Hindlimb muscle (tissue), 1 donor: ENCODE measurements at places on chromosomes 2 and 18. TPM values are rescaled to one million over a fixed set of nuclear protein-coding genes. Genes with fewer than 3 reads are reported as not detected.

TRIM43 gene
- not detected for polyA plus RNA-seq

FAM237A gene
- polyA plus RNA-seq = not detected

MDH1B gene
- 0.28 TPM for polyA plus RNA-seq

KANSL1L gene
- 19.0 TPM for polyA plus RNA-seq

ALK gene
- polyA plus RNA-seq = 0.18 TPM

YES1 gene
- polyA plus RNA-seq = 44.9 TPM

EPAS1 gene
- polyA plus RNA-seq = 43.4 TPM

MATN3 gene
- 1.1 TPM for polyA plus RNA-seq

SERPINB12 gene
- 1.3 TPM for polyA plus RNA-seq

PRR30 gene
- polyA plus RNA-seq = not detected

DNA sequence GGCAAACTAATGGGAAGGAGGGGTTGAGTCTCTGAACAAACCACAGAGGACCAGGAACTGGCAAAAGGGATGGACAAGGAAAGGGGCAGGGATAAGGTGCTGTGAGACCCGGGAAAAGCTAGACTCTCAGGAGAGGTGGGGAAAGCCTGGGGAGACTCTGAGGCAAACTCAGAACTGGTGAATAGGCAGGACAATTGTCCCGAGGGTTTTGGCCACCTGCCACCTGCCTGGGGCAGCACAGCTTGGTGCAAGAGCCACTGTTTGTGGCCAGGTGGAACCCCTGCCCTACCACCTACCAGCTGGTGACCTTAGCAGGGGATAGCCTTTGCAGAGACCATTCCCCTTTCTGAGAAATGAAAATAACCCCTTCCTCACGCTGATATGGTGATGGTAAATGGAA is 129.4 kb upstream of the ASB18 start:
- DNase-seq = no peak

DNA sequence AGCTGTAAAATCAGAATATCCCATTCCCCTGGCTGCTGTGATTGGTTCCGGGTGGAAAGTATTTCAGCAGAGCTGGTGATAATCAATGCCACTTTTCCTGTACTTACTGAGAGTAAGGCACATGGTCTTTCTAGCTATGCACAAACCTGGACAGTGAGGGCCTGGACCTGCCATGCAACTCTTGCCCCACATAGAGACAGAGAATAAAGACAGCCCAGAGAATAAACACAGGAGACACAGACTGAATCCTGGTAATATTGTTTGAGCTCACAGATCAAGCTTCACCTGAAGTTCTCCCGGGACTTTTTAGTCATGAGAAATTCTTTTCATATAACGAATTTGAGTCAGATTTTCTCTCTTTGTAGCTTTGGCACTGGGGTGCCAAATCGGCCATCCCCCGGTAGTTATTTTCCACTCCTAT is 81.9 kb downstream of the ACAA2 start:
- no peak for DNase-seq

DNA sequence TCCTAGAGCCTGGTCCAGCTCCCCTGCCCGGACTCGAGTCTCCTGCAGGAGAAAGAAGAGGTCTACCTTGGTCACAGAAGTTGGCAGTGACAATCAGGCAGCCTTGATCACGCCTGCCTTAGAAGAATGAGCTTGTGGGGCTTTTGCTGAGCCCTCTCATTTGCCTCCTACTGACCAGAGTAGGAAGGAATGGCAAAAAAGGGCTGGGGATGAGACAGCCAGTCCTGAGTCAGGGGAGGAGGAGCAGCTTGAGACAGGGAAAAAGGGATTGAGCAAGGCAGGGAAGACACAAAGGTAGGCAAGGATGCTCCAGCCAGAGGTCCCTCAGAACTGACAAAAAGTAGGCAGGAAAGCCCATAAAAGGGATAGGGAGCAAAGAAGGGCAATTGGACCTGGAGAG is 6.0 kb downstream of the WDR54 start:
- no peak for DNase-seq

DNA sequence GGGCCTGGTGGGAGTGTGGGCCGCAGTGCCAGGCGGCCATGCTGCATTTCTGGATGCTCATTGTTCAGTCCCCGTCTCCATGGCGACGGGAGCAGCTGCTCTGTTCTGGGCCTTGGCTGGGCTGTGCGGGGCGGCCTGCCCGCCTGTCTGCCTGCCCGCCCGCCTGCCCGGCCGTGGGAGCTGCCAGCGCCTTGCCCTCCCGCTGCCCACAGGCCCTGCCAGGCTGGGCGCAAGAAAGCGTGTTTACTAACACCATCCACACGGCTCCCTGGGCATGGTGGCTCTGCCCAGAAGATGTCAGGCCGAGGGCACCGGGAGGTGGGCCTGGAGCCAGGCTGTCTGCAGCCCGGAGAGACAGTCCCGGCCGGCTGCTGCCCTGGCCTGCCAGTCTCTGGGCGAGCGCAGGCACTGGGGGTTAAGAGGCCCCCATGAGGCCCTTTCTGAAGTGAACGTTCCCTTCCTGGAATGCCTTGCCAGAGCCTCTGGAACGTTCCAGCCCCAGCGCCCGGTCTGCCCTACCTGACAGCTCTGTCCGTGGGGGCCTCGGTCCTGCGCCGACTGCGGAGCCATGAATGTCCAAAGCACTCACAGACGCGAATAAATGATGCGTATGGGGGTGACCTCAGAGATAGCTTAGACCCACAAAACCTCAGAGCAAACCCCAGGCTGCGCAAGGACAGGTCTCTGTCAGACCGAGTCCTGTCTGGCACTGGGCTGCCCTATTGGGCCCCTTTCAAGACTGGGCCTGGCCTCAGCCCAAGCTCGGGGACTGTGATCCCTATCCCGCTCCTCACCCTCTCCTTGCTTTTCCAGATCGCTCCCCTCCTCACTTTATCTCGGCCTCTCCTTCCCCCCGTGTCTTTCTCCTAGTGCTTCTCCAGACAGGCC is 44.3 kb downstream of the MYCN start:
- peak; percentile 43 for DNase-seq

GRCh38 chr18:48293954-48294898 is 115.0 kb downstream of the ZBTB7C start:
- peak; percentile 44 for DNase-seq

DNA sequence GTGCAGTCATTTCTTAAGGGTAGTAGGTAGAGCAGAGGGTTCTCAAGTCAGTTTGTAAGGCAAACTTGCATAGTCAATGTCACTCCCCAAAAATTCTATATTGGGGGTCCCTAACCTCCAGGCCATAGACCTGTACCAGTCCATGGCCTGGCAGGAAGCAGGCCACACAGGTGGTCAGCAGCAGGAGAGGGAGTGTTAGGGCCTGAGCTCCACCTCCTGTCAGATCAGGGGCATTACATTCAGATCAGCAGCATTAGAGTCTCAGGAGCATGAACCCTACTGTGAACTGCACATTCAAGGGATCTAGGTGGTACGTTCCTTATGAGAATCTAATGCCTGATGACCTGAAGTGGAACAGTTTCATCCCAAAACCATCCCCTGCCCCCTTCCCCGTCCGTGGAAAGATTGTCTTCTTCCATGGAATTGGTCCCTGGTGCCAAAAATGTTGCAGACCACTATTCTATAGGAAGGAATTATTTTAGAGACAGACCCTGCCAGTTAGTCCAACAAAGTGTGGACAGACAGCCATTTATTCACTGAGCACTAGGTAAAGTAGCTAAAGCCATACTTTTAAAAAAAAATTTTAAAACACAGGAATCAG is 6.7 kb downstream of the COA5 start:
- no peak for DNase-seq

- no peak for DNase-seq
These were observed 88.9 kb upstream of the CYP1B1 start for GRCh38 chr2:38164881-38165280.

DNA sequence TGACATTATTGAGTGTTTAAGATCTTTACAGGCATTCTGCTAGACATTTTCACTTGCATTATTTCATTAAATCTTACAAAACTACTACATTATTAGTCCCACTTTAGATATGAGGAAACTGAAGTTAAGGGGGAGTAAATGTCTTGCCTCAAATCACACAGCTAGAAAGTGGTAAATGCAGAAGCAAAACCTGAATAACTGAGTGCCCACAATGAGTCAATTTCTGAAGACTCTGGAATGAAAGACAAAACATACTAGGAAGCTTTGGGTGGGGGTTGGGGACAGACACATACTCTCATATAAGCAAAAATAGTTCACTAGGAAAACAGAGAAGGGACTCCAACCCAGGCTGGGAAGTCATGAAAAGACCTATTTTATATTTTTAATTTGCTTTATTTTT is 214.4 kb upstream of the LRATD1 start:
- DNase-seq = no peak

DNA sequence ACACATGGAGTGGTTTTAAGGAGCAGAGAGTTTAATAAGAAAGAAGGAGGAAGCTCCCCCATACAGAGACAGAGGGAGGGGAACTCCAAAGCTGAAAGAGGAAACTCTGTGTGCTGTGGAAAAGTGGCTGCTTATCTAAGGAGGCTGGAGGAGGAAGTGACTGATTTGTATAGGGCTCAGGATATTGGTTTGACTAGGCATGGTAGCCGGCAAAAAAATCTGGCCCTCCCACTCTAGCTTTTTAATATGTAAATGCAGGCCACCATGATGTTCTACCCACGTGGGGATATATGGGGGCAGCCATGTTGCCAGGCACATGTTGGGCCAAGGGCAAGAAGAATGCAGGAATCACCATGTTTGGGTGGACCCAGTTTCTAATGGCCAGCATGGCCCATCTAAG is 64.3 kb downstream of the HNMT start:
- DNase-seq = no peak

DNA sequence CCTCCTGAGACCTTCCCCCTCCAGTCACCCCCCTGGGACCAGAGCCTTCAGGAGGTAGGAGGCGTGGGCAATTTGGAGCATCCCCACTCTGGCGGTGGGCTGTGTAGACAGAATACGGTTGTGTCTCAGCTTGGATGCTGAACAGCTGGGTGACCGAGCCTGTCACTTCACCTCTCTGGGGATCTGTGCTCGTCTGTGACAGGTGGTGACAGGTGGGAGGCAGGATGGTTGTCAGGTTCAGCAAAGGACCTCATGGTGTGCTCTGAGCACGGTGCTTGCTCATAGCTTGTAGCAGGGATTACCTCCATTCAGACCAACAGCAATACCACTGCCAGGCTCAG is 186.5 kb upstream of the HS6ST1 start:
- DNase-seq = no peak

GRCh38 chr18:77733292-77733903 is 483.8 kb downstream of the GALR1 start:
- no peak for DNase-seq

GRCh38 chr2:108920686-108921085 is 68.3 kb downstream of the EDAR start:
- DNase-seq = no peak

DNA sequence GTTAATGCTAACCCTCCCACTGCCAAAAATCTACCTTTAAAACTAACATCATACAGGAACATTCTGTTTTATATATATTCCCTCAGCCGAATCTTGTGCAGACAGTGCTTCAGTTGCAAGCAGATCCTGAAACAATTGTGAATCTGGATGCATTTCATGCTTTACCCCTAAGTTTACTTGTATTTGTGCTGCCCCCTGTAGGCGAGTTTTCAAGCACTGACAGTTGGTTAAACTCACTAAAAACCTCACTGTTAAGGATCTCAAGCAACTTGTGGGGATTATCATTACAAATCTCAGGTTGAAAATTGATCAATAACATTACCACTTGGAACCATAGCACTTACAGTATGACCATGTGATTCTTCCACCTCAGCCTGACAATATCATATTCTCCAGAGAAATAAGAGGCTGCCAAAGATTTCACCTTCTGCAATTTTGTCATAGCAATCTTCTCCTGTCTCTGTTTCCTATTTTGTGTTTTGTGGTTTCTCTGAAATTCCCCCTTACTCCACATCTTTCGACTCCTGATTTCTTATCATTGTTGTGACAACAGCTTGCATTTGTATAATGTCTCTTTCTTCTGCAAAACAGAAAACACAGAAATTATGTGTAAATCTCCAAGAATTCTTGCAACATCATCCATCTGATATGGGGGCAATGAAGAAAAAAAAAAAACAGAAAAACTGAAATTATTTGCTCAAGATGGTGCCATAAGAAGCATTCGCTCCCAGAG is 354.6 kb upstream of the SETBP1 start:
- DNase-seq = peak; percentile 48

DNA sequence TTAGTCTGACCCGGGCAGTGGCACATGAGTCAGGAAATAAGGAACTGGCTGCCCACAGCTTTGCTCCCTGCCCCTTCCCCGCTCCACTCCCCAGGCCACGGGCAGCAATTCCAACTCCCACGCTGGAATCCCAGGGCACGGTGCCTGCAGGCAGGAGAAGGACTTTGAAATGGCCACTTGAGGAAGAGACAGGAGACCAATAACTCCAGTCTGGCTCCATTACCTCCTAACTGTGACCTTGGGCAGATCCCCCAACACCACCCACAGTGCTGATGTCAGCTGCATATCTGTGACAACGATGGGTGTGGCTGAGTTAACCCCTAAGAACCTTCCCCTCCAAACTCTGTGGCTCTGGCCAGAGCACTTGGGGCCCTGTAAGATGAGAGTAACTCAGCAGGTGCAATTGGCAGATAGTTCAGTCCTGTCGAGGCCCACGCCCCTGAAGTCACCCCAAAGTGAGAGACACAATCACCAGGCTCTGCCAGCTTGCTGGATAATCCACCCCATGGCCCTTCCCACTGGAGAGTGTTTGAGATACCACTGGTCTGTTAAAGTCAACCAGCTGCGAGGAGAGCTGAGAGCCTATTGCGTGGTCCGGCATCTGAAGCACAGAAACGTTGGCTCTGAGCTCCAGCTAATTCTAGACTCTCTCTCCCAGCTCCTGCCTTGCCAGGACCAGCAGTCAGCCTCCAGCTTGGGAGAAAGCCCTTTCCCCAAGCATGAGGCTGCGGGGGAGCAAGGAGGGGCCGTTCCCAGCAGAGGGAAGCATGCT is 175.2 kb downstream of the TNS1 start:
- DNase-seq = no peak

DNA sequence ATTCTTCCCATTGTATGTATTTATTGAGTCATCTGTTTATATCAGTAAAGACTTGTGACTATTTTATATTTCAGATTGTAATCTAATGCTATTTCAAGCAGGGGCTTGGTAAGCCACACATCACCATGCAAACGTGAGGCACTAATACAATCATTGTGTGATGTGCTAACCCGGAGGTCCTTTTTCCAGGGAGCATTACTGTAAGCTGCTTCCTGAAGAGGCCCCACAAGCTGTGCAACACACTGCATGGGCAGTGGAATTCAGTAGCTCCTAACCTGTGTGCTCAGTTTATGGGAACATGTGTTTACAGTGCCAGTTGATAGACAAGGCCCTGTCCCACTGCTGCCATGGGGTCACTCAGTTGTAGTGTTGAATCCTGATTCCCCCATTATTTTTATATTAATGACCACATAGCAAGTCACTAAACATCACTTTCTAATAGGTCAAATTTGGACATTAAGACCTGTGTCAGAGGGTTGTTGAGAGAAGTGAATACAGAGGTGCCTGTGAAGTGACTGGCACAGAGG is 162.9 kb downstream of the FHOD3 start:
- DNase-seq = no peak

- DNase-seq = no peak
These were observed 114.8 kb upstream of the SERTAD2 start for GRCh38 chr2:64768491-64769005.

DNA sequence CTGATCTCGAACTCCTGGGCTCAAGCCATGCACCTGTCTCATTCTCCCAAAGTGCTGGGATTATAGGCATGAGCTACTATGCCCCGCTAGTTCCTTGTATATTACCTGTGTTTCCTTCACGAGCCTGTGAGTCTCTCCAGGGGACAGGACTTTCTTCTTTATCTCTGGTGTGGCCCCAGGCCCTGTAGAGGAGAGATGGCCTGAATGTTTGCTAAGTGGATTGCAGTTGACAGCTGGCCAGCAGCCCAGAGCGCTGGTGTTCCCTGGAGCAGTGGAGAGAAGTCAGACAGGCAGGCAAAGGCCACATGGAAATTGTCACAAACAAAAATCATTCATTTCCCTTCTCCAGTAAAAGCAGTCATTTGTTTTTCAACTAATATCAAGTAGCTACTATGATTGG is 17.9 kb downstream of the LPIN1 start:
- no peak for DNase-seq
